ENCODE measurements at places on chromosomes 5 and 9.
A peak's percentile ranks its signal among the peaks of the same experiment; 100 is the strongest.

DNA sequence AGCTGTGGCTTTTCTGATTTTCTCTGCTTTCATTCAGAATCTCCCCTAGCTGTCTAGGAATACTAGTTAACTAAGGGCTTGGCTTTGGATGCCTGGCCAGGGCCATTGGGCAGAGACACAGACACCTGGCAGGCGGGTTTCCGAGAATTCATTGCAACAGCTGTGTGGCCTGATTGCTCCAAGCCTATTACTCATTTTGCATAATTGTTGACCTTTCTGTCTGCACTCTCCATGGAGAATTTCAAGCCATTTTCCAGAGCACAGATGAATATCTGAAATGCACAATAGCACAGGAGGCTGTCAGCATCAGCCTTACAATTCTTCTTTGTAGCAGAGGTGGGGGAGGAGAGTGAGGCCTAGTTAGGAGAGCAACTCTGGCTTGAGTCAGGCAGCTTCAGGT lies 310.5 kb downstream of the DMAC1 start:
- no peak for DNase-seq

DNA sequence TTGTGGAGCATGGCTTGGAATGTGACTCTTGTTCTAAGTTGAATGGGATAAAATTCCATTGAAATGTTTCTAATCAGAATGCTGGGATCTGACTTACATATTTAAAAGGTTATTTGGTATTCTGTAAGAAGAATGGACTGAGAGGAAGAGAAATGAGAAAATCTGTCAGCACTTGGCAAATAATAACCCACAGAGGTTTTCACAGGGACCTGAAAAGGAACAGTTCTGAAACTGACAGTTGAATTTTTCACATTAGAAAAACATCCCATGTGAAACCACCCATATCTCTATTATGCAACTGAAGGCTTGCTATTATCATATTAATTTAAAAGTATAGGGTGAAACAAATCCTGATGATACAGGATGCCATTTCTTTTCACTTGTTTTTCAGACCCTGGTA lies 302.7 kb downstream of the EPB41L4A start:
- no peak for DNase-seq

GRCh38 chr9:8234316-8234715 lies 434.7 kb upstream of the DMAC1 start:
- peak; percentile 3 for DNase-seq

- DNase-seq, result no peak
Observed at GRCh38 chr9:77725820-77726219, 77.7 kb upstream of the GNA14 start.

DNA sequence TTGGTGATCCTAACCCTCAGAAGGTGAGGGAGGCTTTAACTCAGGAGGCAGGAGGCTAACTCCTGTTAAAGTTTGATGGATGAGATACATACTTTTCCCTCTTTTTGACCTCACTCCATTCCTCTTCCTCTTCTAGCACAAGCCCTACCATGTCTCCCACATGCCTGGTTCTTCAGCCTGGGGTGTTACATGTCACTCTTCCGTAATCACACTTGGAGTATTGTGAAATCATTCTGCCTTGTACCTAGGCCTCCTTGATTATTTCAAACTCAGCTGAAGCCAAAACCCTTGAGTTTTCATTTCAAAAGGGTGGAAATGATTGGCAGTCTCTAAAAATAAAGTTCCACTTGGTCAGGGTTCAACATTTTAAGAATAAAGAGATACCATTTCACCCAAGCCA lies 1.8 kb downstream of the PLAC8L1 start:
- DNase-seq, result no peak

GRCh38 chr9:136386018-136386417 lies 12.5 kb upstream of the CARD9 start:
- DNase-seq, result peak; percentile 98

DNA sequence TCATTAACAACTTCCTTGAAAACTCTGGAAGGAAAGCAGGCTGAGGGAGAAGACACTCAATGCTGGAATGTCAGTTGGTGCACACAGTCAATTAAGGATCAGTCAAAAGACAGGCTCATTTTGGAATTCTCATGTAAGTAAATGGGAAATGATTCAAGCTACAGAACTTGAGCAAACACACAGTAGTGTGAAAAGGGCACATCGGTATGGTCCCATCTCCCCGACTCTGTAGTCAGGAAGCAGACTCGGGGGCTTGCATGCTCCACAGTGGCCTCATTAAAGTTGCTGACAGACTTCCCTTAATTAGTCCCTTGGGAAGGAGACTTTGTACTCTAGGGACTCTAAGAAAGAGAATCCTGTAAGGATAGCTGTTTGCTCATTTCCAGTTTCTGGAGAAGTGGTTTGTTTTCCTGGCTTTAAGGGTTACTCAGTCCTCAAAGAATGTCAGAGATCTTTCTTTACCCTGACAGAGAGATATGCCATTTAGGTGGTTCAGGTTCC lies 339.2 kb downstream of the ADAMTS6 start:
- peak; percentile 46 for DNase-seq

- DNase-seq, result no peak
Observed at GRCh38 chr9:107888773-107889227, 399.2 kb upstream of the KLF4 start.

- no peak for DNase-seq
Observed at GRCh38 chr9:98851730-98852459, 44.4 kb downstream of the GALNT12 start.

DNA sequence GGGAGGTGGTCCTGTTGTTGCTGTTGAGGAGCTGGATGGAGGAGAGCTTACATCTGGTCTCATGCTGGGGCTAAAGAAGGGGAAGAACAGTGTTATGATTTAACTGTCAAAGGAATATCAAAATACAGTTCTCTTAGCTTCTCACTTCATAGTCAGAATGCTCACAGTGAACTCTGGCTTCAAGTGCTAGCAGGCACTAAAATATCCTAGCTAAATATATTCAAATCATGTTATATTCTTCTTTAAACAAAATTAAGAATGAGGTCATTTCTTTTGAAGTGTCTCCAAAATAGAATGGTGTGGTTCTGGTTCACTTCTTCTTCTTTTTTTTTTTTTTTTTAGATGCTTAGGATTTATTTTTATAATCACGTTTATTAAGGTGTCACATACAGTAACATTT lies 89.4 kb downstream of the NR3C1 start:
- DNase-seq, result no peak

DNA sequence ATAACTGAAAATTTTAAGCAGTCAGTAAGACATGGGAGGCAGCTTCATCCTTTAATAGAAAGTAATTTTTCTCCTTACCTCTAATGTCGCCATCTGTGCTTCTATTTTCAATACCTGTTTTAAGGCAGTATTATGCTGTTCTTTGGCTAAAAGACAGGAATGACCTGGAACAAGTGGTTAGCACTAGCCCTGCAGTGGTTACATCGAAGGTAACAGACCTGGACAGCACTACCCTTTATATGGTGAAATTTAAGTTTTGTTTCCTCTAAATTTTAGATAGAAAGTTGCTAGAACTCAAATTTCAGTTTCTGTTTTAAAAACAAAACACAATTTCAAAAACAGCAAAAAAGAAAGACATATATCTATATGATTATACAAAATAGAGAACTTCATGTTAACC lies 534.1 kb upstream of the CDH6 start:
- no peak for DNase-seq

DNA sequence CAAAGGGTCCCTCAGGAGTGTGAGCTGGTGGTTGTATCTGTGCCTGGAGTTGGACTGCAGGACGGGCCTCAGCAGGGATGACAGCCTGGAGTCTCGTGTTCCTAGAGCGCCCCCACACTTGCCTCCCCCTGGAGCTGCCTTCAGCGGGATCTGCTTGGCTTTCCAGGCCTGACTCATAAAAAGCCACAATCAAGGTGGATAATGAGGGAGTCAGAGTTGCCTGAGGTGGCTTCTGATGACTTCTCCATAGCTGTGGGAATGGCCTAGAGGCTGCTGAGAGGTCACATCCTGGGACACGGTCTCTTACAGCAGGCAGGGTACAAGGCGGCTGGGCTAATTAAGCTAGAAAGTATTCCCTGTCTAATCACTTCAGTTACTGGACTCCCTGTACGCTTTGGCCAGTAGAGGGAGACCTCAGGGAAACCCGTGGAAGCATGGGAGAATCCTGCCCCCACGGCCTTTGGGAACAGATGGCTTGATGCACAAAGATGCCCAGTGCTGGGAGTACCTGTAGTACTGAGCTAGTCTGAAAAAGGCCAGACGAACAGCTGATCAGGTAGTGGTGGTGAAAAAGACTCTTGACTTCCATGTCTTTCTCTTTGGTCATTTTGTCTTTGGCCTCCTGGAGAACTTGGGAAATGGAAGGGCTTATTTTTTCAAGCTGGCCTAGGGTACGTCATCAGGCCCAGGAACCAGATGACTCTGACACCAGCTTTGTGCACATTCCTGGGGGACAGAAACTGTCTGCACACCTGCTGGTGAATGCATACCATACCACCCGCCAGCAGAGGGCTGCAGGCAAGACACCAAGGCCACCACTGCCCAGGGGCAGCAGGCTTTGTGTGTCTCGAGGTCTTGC lies 16.1 kb upstream of the FRRS1L start:
- peak; percentile 86 for DNase-seq

DNA sequence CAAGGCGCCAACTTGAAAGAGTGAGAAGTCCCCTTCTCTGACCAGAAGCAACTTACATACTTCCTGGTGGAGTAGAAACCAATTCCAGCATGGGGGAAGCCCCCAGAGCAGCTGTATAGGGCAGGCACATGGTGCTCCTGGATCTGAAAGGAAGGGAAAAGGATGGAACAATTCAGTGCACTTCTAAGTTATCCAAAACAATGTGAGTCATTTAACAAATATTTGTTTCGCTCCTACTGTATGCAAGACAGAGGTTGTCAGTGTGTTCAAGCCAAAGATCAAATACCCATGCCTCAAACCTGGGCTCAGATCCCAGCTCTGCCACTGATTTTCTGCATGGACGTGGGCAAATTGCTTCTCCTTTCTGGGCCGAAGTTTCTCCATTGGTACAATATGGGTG lies 67.1 kb downstream of the LHX2 start:
- no peak for DNase-seq
